ENCODE measurements at places on chromosomes 3 and 15.

GRCh38 chr3:87732294-87732693, 326.5 kb downstream of the CGGBP1 start:
- DNase-seq, result no peak

GRCh38 chr15:70178335-70179084, 80.8 kb upstream of the TLE3 start:
- no peak for DNase-seq

DNA sequence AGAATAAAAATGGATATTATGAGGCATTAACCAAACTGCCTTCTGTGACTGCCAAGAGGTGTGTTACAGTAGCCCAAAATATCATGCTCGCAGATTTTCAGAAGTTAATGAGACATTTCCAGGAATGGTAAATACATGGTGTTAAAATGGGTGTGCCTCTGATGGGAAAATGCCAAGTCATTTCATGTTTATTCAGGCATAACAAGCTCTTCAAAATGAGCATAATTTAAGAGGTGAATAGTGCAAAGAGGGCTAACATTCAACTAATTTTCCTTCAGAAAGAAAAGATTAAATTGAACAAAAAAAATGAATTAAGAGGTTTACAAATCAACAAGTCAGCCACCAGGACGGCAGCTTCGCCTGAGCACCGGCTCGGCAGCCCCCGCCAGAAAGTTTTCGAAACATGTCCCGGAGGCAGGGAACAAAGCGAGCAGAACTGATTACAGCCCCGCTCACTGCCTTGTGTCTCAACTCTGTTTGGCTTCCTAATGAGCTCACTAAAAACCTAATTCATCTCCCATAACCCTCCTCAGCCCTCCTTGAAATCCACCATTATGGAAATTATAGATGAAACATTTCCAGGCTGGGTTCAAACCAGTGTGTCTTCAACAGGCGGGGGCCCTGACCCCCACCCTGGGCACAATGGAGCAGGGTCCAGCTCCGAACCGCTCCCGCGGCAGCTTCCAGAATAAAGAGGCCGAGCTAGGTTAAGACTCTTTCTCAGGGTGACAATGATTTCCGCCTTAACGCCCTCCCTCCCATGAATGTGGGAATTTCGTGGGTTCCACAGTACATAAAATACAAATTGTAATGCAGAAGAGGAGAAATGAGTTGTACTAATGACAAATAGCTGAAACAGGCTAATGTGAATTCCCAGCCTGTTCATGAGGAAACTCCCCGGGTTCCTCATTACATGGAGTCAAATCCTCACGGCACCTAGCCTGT, 43.9 kb downstream of the MEIS2 start:
- no peak for DNase-seq

GRCh38 chr3:43024181-43024885, 45.2 kb downstream of the GASK1A start:
- peak; percentile 15 for DNase-seq

GRCh38 chr3:73601481-73601880, 23.3 kb downstream of the PDZRN3 start:
- no peak for DNase-seq

GRCh38 chr3:81886081-81886480, 124.6 kb upstream of the GBE1 start:
- DNase-seq, result no peak

- DNase-seq, result no peak
Observed at GRCh38 chr3:30598668-30599545, 7.5 kb upstream of the TGFBR2 start.

GRCh38 chr3:184082465-184082864, 14.4 kb upstream of the HTR3E start:
- no peak for DNase-seq

DNA sequence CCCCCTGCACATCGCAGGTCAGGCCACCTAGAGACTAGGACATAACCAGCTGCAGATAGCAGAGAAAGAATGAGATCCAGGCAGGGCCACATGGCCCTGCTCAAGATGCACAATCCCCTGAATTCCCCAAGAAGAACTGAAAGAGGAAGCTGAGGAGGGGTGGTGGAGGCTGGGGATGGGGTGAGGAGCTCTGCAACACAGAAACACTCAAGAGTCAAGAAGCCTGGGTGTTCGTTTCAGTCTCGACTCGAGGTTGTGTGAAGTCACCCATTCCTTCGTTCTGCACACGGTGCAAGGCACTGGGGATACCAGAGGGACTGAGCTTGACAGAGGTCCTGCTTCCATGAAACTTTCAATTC, 62.0 kb downstream of the TLE3 start:
- DNase-seq, result no peak

DNA sequence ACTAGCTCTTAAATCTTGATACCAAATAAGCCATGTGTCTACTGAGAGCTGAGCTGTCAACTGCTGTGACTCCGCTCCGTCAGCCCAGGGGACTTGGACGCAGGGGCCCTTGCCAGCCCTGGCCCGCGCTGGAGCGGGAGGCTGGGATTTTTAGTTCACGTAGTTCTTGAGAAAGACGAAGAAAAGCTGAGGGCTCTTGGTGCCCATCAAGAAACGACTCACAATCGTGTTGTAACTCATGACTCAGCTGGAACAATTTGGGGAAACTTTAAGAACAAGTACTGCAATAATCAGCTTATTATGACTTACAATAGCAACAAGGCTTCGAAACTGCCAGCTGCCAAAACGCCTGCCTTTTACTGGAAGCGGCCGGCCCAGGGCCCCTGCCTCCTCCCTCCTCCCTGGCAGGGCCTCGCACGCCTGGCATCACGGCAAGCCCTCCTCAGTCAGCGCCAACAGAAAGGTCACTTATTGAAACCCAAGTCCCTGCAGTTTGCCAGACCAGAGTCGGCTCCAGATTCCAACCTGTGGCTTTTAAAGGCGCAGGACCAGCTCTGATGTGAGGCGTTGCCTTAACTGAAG, 60.3 kb downstream of the RGMA start:
- DNase-seq, result peak; percentile 66

GRCh38 chr3:18389108-18389733, 35.9 kb downstream of the SATB1 start:
- DNase-seq, result no peak

- no peak for DNase-seq
Observed at GRCh38 chr3:11001020-11001657, 8.6 kb downstream of the SLC6A1 start.

GRCh38 chr3:177515786-177516157, 318.5 kb upstream of the TBL1XR1 start:
- no peak for DNase-seq

DNA sequence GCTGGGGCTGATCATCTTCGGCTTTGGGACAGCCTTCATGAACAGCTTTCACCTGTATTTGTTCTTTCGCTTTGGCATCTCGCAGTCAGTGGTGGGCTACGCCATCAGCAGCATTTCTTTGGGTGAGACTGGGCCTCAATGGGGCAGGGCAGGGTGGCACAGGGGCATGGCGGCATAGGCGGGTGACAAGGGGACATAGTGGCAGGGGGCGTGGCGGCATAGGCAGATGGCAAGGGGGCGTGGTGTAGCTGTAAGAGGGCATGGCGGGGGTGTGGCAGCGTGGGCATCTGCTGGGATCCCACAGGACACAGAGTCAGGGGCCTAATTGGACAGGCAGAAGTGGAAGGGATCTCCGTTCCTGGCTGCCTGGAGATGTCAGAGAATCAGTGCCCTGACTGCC, 25.5 kb downstream of the SLC22A14 start:
- no peak for DNase-seq

DNA sequence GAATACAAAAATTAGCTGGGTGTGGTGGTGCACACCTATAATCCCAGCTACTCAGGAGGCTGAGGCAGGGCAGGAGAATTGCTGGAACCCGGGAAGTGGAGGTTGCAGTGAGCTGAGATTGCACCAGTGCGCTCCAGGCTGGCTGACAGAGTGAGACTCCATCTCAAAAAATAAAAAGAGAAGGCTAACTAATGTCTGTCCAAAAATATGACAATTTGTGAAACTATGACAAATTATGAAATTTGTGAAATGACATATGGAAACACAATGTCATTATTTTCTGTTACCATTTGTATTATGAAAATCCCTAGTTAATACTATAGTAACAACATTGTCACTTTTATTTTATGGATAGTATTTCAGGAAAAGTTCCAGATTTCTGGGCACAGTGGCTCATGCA, 1306.3 kb upstream of the EPHA6 start:
- no peak for DNase-seq
